H9 (cell line): ENCODE measurements at places on chromosomes 13 and 19. TPM values are rescaled to one million over a fixed set of nuclear protein-coding genes. Genes with fewer than 3 reads are reported as not detected.

ATXN8OS gene
- total RNA-seq, result not detected in 2 replicates

DNA sequence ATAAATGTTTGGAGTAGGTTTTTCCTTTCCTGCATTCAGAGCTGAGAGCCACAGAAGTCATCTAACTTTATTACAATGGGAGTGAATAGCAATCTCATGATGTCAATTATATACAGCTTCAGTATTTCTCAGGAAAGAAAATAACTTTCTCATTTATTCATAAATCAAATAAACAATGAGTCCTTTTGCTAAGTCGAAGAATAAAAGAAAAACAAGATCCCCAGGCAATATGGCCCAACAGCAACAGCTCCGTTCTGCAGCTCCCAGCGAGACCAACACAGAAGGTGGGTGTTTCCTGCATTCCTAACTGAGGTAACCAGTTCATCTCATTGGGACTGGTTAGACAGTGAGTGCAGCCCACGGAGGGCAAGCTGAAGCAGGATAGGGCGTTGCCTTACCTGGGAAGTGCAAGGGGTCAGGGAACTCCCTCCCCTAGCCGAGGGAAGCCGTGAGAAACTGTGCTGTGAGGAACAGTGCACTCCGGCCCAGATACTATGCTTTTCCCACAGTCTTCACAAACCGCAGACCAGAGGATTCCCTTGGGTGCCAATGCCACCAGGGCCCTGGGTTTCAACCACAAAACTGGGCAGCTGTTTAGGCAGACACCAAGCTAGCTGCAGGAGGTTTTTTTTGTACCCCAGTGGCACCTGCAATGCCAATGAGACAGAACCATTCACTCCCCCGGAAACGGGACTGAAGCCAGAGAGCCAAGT is 128.2 kb downstream of the SLITRK1 start:
- DNase-seq, result no peak

DNA sequence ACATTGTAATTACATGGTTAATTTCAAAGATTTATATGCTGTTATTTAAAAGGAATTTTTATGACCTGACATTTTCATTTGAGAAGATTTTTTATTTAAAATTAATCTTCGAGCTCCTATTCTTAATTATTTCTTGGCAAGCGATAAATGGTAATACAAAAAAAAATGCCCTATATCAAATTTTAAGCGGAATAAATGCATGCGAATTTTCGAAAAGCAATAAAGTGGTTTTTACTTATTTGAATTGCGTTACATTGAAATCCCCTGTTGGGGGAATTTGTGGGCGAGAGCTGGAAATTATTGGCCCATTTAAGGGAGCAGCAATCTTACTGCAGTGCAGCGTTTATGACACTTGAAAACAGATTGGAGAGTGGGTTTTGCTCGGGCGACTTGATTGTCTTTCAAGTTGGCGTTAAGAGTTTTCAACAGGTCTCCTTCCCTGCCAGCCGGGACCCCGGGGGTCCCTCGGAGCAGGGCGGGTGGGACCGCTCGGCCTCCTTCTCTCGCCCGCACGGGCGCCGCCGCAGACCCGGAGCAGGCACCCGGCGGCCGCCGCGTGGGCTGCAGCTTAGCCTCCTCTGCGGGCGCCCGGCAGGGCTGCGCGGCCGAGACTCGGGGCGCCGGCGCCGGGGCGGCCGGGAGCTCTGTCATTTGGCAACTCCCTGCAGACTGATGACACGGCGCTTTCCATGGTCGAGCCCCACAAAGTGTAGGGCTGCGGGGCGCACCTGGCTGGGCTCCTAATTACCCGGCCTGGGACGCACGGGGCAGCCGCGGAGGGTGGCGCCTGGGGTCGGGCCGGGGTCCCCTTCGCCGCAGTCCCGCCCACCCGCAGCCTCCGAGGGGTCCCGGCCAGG is 255.1 kb upstream of the SOX21 start:
- DNase-seq, result peak; percentile 62

GRCh38 chr19:19049406-19049805 is 14.4 kb upstream of the SLC25A42 start:
- DNase-seq, result no peak

- no peak for DNase-seq
Measured at GRCh38 chr13:59487883-59488282, 675.8 kb downstream of the DIAPH3 start.
